Left hindlimb (tissue), 1 donor: ENCODE measurements at places on chromosomes 5 and 9.

DNA sequence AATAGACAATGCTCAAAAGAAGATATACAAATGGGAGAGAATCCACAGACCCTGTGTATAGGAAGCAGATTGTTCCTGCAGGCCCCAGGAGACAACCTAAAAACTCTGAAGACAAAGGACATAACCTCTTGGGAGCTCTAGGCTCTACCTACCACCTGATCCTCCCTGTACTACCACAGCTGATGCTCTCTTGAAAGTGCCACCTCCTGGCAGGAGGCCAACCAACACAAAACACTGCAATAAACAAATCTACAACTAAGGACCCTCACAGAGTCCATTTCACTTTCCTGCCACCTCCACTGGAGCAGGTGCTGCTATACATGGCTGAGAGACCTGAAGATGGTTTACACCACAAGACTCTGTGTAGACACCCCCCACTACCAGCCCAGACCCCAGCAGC lies 49.0 kb downstream of the STARD4 start:
- DNase-seq = no peak

GRCh38 chr5:126137891-126138280 lies 285.3 kb upstream of the GRAMD2B start:
- peak; percentile 40 for DNase-seq

GRCh38 chr9:16243798-16244197 lies 626.7 kb downstream of the BNC2 start:
- no peak for DNase-seq

DNA sequence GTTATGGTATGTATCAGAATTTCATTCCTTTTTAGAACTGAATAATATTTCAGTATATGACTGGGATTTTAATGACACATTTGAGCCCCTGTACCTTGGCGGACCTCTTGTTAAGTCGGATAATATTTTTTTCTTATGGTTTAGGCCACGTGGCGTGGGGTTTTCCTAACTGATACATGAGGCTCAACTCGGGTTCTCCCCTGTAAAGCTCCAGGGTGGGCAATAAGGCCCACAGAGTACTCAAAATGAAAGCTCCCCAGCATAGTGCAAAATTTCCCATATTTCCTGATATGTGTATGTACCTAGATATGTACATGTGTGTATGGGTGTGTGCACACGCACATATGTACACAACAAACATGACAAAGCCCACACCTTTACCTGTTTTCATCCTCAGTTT lies 24.5 kb downstream of the TICAM2 start:
- DNase-seq = no peak
